ENCODE measurements at places on chromosomes 13 and 19.
A peak's percentile ranks its signal among the peaks of the same experiment; 100 is the strongest.

DNA sequence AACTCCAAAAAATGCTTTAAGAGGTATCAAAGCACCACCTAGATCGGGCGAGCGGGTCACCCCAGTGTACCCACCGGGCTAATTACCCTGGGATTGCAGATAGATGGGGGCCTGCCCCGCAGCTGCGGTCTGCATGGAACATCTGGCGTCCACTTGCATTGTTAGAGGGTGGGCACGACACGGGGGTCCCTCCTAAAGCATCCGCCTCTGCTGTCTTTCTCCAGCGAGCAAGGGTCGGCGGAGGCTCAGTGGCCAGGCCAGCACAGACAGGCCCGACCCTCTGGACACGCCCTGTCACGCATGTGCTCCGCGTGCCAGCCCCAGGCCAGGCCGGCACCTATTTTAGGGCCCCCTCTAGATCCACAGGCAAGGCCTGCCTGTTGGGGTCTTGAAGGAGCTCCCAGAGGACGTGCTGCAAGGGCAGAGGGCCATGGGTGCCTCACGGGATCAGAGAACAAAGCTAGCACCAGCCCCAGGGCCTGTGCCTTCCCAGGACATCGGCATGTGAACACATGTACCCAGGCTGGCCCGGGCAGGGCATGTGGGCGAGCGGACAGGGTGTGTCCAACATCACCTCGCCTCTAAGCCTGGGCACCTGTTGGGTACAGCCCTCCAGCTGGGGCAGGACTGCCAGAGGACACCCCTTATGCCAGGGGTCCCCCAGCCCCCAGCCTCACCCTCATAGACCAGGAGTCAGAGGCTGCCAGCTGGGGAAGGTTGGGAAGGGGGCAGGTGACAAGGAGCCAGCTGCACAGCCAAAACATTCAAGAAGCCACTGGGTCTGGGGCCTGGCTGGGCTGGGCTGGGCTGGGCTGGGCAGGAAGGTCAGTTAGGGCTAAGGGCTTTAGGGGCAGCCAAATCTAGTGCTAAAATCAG, 35.6 kb upstream of the NANOS3 start:
- DNase-seq: no peak

DNA sequence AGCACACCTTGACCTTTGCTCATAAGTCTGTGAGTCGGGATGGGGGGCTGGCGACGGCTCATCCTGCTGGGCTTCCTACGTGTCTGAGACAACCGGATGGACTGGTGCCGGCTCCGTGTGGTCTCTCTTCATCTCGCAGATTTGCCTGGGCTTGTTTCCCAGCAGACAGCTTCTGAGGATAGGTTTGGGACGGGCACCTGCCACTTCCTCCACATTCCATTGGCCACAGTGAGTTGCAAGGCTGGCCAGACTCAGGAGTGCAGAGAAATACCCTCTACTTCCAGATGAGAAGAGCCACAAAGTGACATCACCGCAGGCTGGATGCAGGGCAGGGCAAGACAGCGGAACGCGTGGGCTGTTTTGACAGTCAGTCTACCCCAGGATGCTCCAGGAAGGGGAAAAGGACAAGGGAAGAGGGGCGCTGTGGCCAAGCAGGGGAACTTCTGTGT, 48.1 kb downstream of the IRS2 start:
- DNase-seq: no peak

GRCh38 chr13:50467156-50468110, 376.1 kb downstream of the DLEU7 start:
- DNase-seq: no peak

GRCh38 chr13:25890671-25891212, 161.1 kb downstream of the SHISA2 start:
- DNase-seq: no peak

DNA sequence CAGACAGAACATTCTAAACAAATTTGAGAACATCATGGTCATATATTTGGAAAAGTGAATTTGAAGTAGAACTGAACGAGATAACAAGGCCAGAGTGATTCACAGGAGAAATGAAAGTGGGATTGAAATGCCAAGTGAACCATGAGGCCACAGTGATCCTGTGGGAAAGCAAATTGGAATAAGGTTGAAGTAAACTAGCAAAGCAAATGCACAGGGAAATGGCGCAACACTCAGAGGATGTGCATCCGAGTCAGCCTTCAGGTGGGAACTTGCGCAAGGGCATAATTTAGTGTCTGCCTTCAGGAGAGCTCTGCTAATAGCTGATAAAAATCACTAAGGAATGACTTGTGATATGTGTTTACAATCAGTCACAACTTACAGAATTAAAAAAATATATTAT, 696.6 kb downstream of the LIG4 start:
- DNase-seq: no peak

DNA sequence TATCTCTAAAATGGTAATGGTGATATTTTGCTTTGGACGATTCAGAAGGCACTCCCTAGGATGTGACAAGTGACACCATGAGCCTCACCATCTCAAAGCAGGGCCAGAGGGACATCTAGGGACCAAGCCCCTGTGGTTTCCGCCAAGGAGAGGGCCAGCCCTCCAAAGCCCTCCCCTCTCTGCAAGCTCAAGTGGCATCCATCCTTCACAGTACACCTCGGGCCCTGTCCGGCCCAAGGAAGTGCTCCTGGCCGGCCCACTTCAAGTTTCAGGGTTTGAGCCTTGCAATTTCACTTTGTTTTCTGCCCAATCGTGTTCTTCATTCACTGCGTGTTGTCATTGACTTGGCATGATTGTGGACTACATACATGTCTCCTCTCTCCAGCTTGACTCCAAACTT, 82.5 kb downstream of the TSHZ3 start:
- no peak for DNase-seq

DNA sequence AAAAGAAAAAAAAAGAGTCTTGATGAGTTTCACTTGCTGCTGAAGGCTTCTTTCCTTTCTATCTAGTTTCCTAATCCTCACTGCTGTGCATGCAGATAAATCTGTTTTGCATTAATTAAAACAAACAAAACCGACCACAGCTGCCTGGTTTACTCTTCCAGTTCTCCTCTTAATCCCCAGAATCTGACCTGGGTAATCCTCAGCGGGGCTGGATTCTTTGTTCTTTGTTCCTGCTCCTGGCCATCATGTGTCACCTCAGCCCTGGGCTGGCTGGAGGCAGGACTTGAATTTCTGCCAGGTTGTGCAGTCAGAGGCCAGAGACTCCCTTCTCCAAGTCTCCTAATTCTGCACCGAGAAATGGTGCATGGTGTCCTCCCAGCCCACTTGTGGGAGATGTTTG, 52.2 kb upstream of the CYP4F8 start:
- DNase-seq: no peak

GRCh38 chr13:113598481-113598880, 13.9 kb downstream of the TFDP1 start:
- DNase-seq: no peak

DNA sequence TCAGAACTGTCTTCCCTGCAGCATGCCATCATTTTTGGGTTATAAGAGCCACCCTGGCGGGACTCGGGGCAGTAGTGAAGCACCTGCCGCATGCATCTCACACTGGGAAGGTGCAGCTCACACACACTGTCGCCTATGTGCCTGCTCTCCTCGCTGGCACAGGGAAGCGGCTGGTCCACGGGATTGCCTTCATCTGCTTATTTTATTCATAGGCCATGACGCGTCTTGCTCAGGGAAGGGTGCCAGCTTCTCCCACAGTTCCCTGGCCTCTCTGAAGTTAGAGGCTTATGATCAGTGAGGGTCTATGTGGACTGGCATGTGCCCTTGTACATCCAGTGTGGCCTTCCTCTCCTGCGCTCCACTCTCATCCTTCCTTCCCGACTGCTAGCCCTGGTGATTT, 150.0 kb downstream of the KLF12 start:
- no peak for DNase-seq

GRCh38 chr13:73702419-73703071, 431.7 kb downstream of the KLF12 start:
- DNase-seq: no peak

- DNase-seq: no peak
These were observed 10.5 kb downstream of the XRCC1 start for GRCh38 chr19:43564800-43565199.

DNA sequence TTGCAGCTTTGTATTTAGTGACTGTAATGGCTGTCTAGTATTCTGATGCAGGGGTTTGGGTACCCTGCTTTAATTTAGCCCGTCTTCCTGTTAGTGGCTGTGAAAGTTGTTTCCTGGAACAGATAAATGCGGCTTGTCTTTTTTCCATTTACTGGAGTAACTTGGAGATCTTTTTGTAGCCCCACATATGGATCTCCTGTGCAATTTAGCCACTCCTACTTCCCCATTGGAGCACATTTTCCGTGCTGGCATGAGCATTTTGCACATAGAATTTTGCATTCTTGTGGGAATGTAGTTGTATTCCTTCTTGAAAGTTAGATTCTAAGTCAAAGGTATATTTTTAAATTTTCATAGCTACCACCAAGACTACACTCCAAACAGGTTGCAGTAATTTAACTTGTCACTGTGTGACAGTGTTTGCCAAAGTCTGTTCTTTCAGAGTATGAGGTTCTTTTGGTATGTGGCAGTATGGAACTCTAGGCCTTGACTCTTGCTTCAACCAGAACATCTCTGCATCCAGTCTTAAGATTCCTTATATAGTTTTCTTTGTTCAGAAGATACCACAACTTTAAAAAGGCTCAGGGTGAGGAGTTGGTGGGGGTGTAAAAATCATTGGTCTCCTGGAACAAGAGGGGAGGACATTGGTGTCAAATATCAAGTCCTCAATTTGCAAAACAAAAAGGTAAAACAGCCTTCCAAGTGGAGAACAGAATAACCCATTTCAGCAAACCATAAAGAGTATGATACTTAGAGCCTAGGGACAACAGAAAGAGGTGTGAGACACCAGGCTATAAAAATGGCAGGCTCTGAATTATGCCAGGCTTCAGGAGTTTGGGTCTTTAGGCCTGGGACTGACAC, 21.1 kb upstream of the CCDC97 start:
- DNase-seq: no peak

DNA sequence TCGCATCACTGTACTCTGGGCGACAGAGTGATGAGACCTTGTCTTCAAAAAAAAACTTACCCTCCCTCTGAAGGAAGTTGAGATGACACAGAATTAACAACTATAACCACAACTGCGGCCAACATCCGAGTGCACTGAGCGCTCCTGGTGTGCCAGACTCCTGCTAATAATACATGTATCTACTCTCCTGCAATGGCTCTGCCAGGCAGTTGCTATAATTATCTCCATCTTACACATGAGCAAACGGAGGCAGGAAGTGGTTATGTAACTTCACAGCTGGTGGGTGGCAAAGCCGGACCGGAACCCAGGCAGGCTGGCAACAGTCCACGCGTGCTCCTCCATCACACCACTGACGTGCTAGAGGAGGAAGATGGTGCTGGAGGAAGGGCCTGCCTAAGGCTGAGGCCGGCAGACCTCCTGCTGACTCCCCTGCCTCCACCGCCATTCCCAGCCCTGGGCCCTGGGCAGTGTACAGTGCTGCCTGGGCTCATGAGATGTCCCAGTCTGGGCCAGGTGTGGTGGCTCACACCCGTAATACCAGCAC, 12.6 kb downstream of the XRCC1 start:
- peak; percentile 73 for DNase-seq

DNA sequence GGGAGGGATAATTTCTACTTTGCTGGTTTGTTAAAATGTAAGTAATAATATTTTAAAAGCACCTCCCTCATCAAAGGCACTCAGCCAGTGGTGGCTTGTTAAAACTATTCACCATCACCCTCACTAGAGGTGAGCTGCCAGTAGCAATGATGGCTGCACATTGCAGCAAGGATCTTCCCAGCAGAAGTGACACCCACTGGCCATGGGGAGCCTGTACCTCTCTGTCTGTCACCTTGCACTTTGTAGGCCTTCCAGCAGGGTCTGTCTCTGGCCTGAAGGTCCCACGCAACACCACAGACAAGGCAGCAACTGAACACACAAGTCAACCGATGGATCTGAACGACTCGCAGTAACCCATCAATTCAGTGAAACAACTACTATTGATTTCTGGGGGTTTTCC, 47.3 kb upstream of the C13orf42 start:
- DNase-seq: no peak

- no peak for DNase-seq
These were observed 269.6 kb downstream of the DNAJC15 start for GRCh38 chr13:43293008-43293407.

DNA sequence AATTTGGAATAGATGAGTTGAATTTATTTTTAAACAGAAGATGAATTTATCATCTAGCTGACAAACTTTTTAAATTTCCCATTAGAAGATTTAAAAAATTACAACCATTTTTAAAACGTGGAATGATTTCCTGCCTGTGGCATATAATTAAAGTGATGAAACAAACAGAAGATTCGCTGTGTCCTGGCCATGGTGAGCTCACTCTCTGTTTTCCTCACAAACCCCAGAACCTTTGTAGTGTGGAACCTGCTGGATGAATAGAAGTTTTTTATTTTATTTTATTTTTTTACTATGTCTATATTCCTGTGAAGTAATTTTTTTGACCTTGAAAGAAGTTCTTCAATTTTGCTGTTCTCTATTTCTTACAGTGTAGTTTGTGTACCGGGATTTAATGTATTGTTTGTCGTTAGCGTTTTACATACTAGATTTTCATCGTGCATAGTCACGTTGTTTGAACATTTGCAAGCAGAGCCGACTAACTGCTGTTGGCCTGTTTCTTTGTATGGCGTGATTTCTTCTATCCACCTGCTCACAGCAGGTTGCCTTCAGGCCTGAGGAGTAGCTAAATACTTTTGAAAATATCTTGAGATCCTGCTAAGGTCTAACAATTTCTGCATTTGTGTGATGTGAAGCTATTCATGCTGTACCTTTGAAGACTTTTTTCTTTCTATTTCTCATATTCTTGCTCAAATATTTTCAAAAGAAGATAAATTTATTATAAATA, 149.2 kb downstream of the GGACT start:
- no peak for DNase-seq

DNA sequence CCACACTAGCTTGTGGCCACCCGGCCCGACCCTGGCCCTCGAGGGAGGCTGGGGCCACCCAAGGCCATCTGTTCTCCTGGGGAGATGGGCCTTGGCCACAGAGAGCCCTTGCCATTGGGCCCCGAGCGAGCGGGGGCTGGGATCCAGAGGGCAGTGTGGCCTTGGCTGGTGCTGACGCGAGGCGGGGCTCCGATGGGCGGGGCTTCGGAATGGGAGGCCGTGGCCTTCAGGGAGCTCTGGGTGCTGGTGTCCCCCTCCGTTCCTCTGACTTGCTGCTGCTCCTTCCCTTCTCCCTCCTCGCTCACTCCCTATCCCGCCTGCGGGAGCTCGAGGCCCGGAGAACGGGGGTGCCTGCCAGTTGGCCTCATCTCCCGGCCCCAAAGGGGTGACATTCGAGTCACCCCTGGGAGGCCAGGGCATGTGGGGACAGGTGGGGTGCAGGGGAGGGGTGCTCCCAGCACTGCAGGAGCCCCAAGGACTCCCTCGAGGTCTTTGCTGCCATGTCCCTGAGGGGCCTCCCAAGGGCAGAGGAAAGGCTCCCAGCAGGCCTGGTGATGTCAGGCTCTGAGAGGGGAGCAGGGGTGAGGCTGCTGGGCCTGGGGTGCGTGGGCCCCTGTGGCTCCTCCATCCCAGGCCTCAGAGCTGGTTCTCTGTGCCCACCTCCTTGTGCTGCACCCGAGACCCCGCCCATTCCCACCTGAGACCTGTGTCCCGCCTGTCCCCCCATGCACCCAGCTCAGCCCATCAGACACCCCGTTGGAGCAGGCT, 4.2 kb downstream of the NCLN start:
- DNase-seq: no peak

GRCh38 chr13:55199134-55199533, 1941.6 kb upstream of the PRR20A start:
- DNase-seq: no peak

GRCh38 chr13:43698758-43699157, 88.0 kb downstream of the ENOX1 start:
- DNase-seq: peak; percentile 19
